ENCODE measurements at places on chromosomes 2 and 18. TPM values are rescaled to one million over a fixed set of nuclear protein-coding genes. Genes with fewer than 3 reads are reported as not detected.

ITGB6 gene
- total RNA-seq: 0.72 TPM

GAL3ST2 gene
- total RNA-seq: 0.13 TPM

BIRC6 gene
- 29.1 TPM for total RNA-seq

SPRED2 gene
- total RNA-seq: 34.2 TPM

CHRNA1 gene
- total RNA-seq: not detected

TCF23 gene
- total RNA-seq: not detected

DDX1 gene
- 151 TPM for total RNA-seq

ANTXR1 gene
- total RNA-seq: 140 TPM

CROCC2 gene
- not detected for total RNA-seq

IMPACT gene
- total RNA-seq: 11.5 TPM

PDE1A gene
- total RNA-seq: 0.17 TPM

AQP12B gene
- not detected for total RNA-seq

TRABD2A gene
- total RNA-seq: 13.4 TPM

YWHAQ gene
- total RNA-seq: 835 TPM

SERPINB11 gene
- total RNA-seq: 0.17 TPM

MAPK4 gene
- total RNA-seq: 0.20 TPM

GLI2 gene
- total RNA-seq: 26.1 TPM

EFEMP1 gene
- 28.4 TPM for total RNA-seq

DUSP11 gene
- 39.0 TPM for total RNA-seq

CENPO gene
- 44.8 TPM for total RNA-seq

FAM110C gene
- 0.23 TPM for total RNA-seq

STAT1 gene
- total RNA-seq: 63.4 TPM

MAL gene
- total RNA-seq: not detected

MARCHF4 gene
- total RNA-seq: 27.7 TPM

CLEC4F gene
- not detected for total RNA-seq

DSG2 gene
- 68.6 TPM for total RNA-seq

EMILIN1 gene
- 0.56 TPM for total RNA-seq

C1QL2 gene
- 0.29 TPM for total RNA-seq

ZSWIM2 gene
- total RNA-seq: not detected

PRSS56 gene
- 0.11 TPM for total RNA-seq

TSN gene
- 63.9 TPM for total RNA-seq

M1AP gene
- total RNA-seq: not detected

GPR45 gene
- total RNA-seq: not detected

FOXI3 gene
- total RNA-seq: not detected

YPEL5 gene
- total RNA-seq: 40.8 TPM

HOXD13 gene
- total RNA-seq: 0.29 TPM

GREB1L gene
- total RNA-seq: 1.8 TPM

CFAP65 gene
- total RNA-seq: 0.21 TPM

XIRP2 gene
- not detected for total RNA-seq

CDC42EP3 gene
- 60.0 TPM for total RNA-seq

All from A549 treated with GW870086 at 1 μM for 4 hours (cell line).